Activated CD4-positive, alpha-beta T cell treated with anti-CD3 and anti-CD28 coated beads, Interleukin-2, amount 10 ng/mL, durations not matched to agents 24 days and 14 days (primary cell): ENCODE measurements at places on chromosomes 5 and 9.

DNA sequence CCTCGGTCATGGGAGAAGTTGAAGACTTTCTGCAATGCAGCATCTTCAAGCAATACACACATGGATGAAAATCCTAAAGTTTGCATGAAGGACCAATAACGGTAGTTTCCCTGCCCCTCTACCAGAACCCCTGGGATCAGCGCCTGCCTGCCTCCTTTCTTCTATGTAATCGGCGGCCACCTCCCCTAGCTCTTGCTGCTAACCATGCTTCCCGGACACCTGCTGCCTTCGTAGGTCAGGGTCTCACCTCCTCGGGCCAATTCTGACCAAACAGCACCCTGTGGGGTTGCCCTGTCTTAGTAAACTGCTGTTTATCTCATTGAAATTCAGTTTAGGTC, 388 bp upstream of the MED10 start:
- peak overlapping the region; percentile 98 for H3K27ac ChIP-seq
- peak overlapping the region; percentile 100 for H3K4me3 ChIP-seq
- DNase-seq = no peak
- peaks cover 9% of the 10 kb centered on the region for H3K27me3 ChIP-seq

DNA sequence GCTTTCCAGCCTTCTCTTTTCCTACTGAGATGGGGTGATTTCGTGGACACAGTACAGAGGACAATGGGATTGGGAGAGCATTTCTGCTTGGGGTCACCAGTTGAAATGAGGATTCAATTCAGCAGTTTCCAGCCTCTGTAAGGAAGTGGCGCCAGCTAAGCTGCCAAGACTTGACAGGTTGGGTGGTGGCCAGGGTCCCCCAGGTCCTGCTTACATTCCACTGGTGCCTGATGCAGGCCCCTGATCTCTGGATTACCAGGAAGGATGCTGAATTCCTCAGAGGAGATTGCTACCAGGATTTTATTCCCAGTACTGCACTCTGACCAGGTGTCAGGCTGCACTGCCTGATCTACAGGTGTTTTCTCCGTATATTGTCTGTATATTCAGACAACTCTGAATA, 119.7 kb downstream of the PSD2 start:
- no peaks in the 10 kb centered on the region for H3K36me3 ChIP-seq
- no peaks in the 10 kb centered on the region for H3K4me1 ChIP-seq
- DNase-seq = no peak
- H3K27ac ChIP-seq = no peak overlapping the region

DNA sequence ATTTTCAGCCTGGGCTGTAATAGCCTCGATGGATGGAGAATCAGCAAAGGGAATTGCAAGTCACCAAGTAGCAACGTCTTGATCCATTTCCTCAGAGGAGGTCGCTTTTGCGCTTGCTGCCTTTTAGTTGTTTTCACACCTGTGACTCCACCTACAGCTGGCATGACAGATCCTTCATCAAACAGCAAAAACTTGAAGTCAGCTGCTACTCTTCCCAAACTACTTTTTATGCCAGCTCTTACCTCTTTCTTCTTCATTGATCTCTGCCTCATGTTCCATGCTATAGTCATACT, 107.7 kb downstream of the MAT2B start:
- no peak overlapping the region for H3K4me3 ChIP-seq
- no peaks in the 10 kb centered on the region for H3K4me1 ChIP-seq
- H3K27ac ChIP-seq = no peak overlapping the region
- no peaks in the 10 kb centered on the region for H3K36me3 ChIP-seq
- DNase-seq = no peak
- H3K27me3 ChIP-seq = no peaks in the 10 kb centered on the region

DNA sequence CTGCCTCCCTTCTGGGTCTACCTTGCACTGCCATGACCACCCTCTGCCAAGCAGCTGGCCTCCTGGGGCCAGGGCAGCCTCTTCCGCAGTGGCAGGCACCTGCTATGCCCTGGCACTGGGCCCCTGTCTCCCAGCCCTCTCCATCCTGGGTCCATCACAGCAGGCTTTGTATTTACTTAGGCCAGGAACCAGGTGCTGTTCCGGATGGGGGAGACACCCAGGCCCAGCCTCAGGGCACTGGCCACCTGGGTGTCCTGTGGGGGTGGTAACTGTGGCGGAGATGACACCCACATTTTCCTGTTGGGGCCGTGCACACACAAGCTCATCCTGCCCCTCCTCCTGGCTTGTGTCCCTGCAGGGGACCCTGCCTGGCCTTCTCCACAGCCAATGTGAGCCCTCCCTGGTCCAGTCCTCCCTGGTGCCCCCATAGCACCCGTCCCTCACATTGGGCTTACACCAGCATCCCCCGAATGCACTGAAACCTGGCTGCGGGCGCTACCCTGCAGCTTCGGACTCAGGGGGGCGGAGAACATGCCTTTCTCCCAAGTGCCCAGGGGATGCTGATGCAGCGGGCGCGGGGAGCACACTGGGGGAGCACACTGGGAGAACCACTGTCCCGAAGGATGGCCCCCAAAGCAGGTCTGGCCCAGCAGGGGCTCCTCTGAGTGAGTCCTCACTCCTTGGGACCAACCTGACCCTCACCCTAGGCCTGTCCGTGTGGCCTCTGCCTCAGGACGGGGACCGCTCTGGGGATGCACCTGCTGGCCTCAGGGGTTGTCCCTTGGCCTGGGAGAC, 17.9 kb downstream of the FAM163B start:
- H3K4me3 ChIP-seq = no peak overlapping the region
- no peaks in the 10 kb centered on the region for H3K27me3 ChIP-seq
- no peaks in the 10 kb centered on the region for H3K36me3 ChIP-seq
- no peaks in the 10 kb centered on the region for H3K4me1 ChIP-seq

DNA sequence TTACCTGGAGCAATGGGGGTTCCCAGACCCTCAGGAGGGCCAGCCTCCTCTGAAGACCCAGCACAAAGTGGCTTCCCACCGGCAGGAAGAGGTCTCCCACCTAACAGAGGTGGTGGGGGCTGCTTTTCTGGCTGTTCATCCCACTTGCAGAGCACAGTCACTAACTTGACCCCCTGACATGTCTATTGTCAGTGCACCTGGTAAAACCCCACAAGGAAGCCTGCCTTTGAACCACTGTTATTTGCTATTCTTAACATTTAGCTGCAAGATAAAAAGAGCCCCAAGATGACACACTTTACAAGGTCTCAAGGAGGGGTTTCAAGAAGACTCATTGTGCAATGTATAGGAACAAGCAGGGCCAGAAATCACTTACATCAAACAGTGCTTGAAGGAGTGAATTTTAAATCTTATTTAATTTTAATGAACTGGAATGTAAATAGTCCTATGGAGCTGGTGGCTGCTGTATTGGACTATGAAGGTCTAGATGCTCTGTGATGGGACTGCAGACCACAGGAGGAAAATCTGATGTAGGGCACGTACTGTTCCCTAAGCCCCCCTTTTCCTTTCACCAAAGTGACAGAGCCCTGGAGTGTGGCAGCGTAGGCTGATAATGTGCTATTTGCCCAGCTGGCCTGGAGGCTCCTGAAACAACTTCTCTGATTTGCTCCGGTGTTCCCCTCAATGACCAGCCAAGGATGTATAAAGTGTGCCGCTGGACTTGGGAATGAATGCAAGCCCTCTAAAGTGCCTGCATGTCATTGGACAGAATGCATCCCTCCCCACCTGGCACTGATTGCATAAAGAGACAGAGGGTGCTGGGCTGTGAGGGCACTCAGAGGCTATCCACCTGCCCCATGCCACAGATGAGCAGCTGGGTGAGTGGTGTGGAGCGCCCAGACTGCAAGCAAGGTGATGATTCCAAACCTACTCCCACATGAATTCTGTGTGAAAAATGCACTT, 80.2 kb downstream of the PTPN3 start:
- peak overlapping the region; percentile 49 for H3K4me3 ChIP-seq
- peaks cover 1% of the 10 kb centered on the region for H3K27me3 ChIP-seq
- peaks cover 41% of the 10 kb centered on the region for H3K4me1 ChIP-seq
- DNase-seq = no peak
- H3K27ac ChIP-seq = peak overlapping the region; percentile 82

DNA sequence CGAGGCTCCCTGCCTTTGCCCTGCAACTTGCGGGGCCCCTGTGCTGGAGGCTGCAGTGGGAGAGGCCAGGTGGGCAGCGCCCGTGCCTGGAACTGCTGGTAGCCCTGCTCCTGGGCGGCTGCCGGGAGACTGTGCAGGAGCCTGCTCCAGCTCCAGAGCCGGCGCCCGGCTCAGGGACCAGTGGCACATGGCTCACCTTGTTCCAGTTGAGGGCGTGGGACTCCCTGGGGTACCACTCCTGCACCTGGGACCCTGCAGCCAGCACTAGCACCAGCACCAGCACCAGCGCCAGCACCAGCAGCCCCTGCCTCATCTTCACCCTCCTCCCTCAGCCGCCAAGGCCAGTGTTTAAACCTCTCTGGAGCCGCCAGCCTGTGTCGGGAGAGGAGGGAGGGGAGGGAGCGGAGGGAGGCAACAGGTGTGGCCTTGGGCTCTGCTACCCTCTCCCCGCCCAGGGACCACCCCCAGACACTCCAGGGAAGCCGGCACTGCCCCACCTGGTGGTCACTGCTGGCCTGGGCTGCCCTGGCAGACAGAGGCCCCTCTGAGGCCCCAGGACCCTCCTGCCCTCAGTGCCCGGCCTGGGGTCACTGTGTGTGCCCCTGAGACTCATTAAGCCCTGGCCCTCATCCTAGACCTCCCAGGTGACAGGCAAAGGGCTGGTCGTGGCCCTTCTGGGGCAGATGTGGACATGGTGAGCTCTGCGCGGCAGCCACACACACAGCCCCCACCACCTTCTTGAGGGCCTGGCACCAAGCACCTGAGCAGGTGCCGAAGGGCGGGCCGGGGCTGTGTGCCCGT, at the start of gene LCN10:
Gene LCN10 (minus strand): TSS at position 350 of the 801 bp plus-strand sequence. CDS start 37 bp downstream, at position 313.
- H3K4me3 ChIP-seq = peak within 1 kb of the TSS; percentile 60
- peaks cover 5% of the 10 kb centered on the region for H3K4me1 ChIP-seq
- H3K27me3 ChIP-seq = peaks cover 7% of the 10 kb centered on the region
- DNase-seq = no peak
- H3K27ac ChIP-seq = no peak within 1 kb of the TSS

GRCh38 chr9:93048566-93049448, 9.7 kb upstream of the SUSD3 start:
- no peak overlapping the region for H3K4me3 ChIP-seq
- H3K27me3 ChIP-seq = no peaks in the 10 kb centered on the region
- H3K36me3 ChIP-seq = no peaks in the 10 kb centered on the region
- peaks cover 4% of the 10 kb centered on the region for H3K4me1 ChIP-seq
- no peak for DNase-seq

DNA sequence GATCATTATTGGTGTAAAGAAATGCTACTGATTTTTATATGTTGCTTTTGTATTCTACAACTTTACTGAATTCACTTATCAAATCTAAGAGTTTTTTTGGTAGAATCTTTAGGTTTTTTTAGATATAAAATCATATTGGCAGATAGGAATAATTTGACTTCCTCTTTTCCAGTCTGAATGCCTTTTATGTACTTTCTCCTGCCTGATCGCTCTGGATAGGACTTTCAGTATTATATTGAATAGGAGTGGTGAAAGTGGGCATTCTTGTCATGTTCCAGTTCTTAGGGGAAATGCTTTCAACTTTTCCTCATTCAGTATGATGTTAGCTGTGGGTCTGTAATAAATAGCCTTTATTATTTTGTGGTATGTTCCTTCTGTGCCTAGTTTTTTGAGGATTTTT, 8.3 kb downstream of the AHRR start:
- no peaks in the 10 kb centered on the region for H3K27me3 ChIP-seq
- DNase-seq = no peak
- peaks cover 34% of the 10 kb centered on the region for H3K4me1 ChIP-seq
- H3K36me3 ChIP-seq = peaks cover 17% of the 10 kb centered on the region
- H3K27ac ChIP-seq = no peak overlapping the region
- H3K4me3 ChIP-seq = no peak overlapping the region

GRCh38 chr5:50547303-50547702, 106.2 kb upstream of the EMB start:
- peaks cover 1% of the 10 kb centered on the region for H3K27me3 ChIP-seq
- H3K36me3 ChIP-seq = no peaks in the 10 kb centered on the region
- H3K27ac ChIP-seq = no peak overlapping the region
- no peak overlapping the region for H3K4me3 ChIP-seq

DNA sequence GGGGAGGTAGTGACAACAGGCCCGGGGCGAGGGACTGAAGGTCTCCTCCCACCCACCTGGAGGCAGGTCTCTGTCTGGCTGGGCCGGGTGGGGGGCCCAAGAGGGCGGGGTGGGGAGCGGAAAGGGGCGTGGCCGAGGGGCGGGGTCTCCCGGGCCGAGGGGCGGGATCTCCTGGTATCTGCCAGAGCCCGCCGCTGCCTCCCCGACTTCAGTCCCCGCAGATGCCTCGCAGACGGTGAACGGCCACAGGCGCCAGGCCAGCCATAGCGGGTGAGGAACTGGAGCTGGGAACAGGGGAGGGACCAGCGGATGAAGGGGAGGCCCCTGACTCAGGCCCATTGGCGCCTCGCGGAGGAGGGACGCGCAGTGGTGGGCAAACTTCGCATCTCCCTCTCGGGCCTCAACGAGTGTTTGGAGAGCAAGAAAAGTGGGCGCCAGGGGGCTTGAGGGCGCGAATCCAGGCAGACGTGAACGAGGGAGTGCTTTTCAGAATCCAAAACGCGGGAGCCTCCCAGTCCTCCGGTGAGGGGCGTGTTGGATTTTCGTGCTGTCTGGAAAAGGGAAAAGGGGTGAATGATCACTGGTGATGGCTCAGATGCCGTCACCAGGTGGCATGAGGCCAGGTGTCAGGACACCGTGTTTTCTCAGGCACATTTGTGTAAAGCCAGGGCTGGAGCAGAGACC, at the start of gene ADGRD2:
Gene ADGRD2 (plus strand): TSS at position 211 of the 684 bp plus-strand sequence. CDS start 1,216 bp downstream, outside the sequence.
- no peaks in the 10 kb centered on the region for H3K4me1 ChIP-seq
- H3K4me3 ChIP-seq = no peak within 1 kb of the TSS
- H3K27me3 ChIP-seq = peaks cover 27% of the 10 kb centered on the region

DNA sequence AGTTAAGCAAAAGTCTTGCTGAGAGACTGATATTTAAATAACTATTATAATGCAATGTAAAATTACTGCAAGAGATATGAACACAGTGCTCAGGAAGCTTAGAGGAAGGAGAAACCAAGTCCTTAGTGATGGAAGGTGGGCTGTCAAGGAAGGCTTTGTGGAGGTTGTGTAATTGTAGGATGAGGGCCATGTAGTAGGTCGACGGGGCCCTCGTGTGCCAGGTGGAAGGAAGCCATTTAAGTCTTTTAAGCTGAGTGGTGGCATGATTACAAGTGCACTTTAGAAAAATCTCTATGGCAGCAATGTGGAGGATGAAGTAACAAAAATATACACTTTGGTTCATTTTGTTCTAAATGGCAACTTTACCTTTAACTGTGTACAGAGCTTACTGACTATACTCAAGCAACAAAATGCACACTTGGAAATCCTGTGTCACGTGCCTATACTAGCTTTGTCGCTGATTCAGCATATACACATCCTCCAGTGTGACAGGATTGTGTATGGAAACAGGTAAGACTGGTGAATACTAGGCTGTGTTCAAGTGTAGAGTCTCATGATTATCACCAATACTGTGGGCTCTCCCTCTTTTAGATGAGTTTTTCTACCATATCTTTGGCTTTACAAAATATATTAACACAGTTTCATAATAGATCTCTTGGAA, 78.6 kb downstream of the TMC1 start:
- no peak overlapping the region for H3K4me3 ChIP-seq
- H3K36me3 ChIP-seq = no peaks in the 10 kb centered on the region
- H3K4me1 ChIP-seq = peaks cover 14% of the 10 kb centered on the region
- DNase-seq = no peak
- no peak overlapping the region for H3K27ac ChIP-seq
- peaks cover 9% of the 10 kb centered on the region for H3K27me3 ChIP-seq

GRCh38 chr9:21542787-21543186, 60.7 kb upstream of the IFNE start:
- H3K4me1 ChIP-seq = peaks cover 2% of the 10 kb centered on the region
- no peak for DNase-seq
- H3K27me3 ChIP-seq = no peaks in the 10 kb centered on the region
- H3K36me3 ChIP-seq = no peaks in the 10 kb centered on the region
- no peak overlapping the region for H3K4me3 ChIP-seq
- H3K27ac ChIP-seq = no peak overlapping the region
